B cell (primary cell): ENCODE measurements at places on chromosomes 4 and X. TPM values are rescaled to one million over a fixed set of nuclear protein-coding genes. Genes with fewer than 3 reads are reported as not detected.

RASSF6 gene
- polyA plus RNA-seq: 0.95 and 1.4 TPM in 2 replicates

OTUD6A gene
- not detected in 2 replicates for polyA plus RNA-seq

HMGB3 gene
- 0.51 and 2.1 TPM in 2 replicates for polyA plus RNA-seq

AIMP1 gene
- polyA plus RNA-seq: 12.0 and 16.6 TPM in 2 replicates

GLRA2 gene
- polyA plus RNA-seq: not detected in 2 replicates

RAB40A gene
- 0.07 and 0.15 TPM in 2 replicates for polyA plus RNA-seq

CT45A1 gene
- polyA plus RNA-seq: not detected in 2 replicates

PHKA1 gene
- 0.07 and 0.09 TPM in 2 replicates for polyA plus RNA-seq
